Activated CD8-positive, alpha-beta T cell treated with anti-CD3 and anti-CD28 coated beads for 36 hours (primary cell): ENCODE measurements at places on chromosomes 7 and 10. TPM values are rescaled to one million over a fixed set of nuclear protein-coding genes. Genes with fewer than 3 reads are reported as not detected.

The CRHR2 gene
- not detected for total RNA-seq

The STAMBPL1 gene
- total RNA-seq: 71.1 TPM

DNA sequence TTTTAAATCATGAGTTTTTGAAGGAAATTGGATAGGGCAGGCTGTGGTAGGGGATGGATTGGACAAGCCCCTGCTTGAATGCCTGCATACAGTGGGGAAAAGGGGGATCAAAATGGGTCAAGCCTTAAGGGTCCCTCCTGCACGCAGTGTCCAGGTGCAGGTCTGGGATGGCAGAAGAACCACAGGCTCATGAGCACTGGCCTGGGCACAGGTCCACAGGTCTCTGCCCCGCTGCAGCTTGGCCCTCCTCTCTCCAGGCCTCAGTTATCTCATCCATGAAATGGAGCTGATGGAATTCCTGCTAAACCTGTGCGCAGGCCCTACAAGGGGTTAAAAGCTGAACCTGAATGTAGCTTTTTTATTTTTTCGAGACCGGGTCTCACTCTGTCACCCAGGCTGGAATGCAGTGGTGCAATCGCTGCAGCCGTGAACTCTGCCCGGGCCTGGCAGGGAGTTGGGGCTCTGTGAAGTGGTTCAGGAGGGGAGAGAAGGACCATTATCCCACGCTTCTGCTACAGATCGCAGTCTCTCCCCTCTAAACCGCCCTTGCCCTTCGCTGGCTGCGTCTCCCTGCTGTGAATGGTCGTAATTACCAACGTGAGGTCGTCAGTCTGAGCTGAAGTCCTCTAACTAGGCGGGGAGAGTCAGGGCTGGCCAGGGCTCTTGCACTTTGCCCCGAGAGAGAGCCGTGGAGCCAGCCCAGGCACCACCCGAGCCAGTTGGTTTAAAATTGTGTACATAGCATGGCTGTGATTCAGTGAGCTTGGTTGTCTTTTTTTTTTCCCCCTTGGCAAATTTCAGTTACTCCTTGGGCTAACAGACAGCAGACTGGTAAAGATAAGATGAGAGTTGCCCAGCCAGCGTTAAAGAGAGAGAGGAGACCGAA lies 77.5 kb upstream of the GTF2I start:
- DNase-seq: no peak

GRCh38 chr7:121634356-121634755 lies 238.2 kb upstream of the FAM3C start:
- no peak for DNase-seq

DNA sequence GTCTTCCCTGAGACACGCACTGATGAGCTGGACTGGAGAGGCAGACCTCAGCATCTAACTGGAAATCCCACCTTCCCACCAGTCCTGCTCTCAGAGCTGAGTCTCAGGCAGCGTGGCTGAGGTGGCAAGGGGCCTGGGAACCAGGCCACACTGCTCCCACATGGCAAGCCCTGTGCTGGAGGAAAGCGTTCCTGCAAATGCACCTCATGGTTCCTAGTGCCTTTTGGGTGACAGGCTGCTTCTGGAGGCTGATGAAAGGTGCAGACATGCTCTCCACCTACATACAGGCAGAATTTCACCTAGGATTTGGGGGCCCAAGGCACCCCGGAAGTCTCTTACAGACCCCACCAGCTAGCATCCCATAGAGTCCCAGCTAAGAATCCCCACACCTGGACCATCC lies 432.9 kb upstream of the FOXK1 start:
- DNase-seq: no peak

The LUC7L2 gene
- 140 TPM for total RNA-seq

The PODXL gene
- total RNA-seq: 0.51 TPM

The MOGAT3 gene
- total RNA-seq: not detected

The OPTN gene
- total RNA-seq: 32.0 TPM

DNA sequence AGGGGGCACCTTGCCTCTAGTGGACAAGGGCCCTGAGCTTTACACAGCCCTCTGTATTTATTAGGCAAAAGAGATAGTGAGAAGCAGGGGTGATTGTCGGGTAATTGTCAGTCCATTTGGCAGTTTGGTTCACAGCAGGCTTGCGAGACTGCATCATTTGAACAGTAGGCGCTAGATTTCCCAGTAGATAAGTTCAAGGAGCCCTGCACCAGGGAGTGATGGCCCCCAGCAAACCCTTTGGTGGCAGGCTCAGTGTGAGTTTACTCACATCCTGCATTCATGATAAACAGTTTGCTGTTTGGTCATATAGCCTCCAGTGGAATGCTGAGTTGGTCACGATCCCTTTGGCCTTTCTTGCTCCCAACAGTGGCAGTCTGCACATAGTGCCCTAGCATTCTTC lies 59.4 kb downstream of the MARCHF5 start:
- no peak for DNase-seq

The DNAJC12 gene
- 29.1 TPM for total RNA-seq

GRCh38 chr10:33783078-33783477 lies 448.6 kb upstream of the NRP1 start:
- DNase-seq: no peak

DNA sequence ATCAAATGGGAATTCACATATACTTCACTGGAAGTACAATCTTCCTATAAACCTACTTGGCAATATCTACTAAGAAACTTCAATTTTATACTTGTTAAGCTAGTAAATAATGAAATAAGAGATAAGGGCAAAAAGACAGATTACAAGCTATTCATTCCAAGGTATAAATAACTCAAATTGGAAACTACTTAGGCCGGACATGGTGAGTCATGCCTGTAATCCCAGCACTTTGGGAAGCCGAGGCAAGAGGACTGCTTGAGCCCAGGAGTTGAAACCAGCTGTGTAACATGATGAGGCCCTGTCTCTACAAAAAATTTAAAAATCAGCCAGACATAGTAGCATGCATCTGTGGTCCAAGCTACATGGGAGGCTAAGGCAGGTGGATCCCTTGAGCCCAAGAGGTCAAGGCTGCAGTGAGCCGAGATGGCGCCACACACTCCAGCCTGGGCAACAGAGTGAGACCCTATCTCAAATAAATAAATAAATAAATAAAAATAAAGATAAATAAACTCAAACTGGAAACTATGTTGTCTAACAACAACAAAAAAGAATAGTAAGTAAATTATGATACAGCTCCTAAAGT lies 37.6 kb downstream of the ARHGAP21 start:
- no peak for DNase-seq

DNA sequence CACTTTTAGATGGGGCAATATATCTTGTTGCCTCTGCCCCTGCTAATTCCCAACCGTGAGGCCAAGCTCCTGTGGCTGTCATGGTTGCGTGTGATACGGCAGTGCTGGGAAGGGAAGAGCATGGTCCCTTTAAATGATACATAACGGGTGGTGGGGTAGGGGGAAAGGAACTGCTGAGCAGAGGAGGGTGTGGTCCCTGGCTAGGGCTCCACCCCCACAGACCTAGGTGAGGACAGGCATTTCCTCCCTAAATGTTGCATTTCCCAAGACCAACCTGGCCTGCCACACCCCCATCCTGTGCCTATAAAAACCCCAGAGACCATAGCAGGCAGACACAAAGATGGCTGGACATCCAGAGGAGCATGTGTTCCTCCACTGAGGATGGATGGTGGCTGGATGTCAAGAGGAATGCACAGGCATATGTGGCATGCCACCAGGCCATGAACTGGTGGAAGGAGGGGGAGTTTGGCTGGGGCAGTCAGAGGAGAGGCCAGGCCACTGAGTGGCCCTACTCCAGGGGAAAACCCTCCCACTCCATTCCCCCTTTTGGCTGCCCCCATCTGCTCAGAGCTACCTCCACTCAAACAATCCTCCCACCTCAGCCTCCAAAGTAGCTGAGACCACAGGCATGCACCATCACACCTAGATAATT lies 104.0 kb downstream of the PLXDC2 start:
- DNase-seq: no peak

DNA sequence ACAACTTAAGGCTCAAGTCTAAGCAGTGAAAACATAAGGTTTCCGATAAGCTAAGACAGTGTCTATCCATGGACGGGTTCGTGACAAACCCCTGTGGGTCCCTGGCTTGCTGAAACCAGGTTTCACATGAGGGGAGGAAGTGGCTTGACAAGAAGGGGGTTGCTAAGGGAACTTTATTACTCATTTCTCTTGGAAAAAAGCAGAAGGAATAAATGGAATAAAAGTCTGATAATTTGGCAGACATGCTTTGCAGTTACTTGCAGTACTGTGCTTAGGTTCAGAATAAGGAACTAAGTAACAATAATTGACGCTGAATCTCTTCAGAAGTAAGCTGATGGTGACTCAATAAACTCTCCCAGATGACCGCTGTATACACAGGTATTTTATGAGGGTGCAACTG lies 34.7 kb downstream of the RBM17 start:
- DNase-seq: no peak

The SFTPA1 gene
- total RNA-seq: not detected

DNA sequence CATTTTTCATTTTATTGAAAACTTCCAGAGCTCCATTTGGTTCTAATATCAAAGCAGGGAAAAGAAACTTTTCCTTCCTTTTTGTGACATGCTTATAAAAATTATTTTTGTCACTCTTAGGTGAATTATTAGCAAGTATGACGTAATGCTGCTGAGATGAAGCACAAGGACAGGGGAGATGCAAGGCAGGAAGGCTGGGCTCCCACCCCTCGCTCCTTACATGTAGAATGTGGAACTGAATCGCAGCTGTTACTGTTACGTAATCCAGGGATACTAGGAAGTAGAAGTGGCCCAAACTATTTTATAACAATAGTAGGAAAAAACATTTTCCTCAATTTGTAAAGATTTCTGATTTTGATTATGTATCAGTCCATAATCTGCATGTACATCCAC lies 17.1 kb upstream of the GTPBP4 start:
- no peak for DNase-seq

The FRMD4A gene
- total RNA-seq: 2.8 TPM

- peak; percentile 49 for DNase-seq
These were observed 1.1 kb upstream of the GIMAP1 start for GRCh38 chr7:150715293-150715692.

The TAS2R3 gene
- total RNA-seq: 1.0 TPM

The TAF5 gene
- total RNA-seq: 11.1 TPM

DNA sequence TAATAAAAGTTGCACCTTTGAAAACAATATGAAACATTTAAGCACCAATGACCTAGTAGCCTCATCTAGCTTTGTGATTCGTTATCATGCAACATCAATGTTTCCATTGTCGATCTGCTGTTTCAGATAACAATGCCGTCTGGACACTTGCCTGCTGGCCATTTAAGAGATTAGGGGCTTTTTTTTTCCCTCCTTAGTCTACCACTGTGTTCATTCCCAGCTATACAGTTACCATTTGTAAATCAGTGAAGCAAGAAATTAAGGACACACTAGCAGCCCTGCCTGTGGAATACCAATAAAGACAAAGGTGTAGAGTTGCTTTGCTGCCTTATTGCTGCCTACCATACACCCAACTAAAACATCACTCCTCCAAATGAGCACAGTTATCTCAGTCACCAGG lies 37.6 kb upstream of the MYO3A start:
- DNase-seq: no peak

The CPA2 gene
- not detected for total RNA-seq

The PCDH15 gene
- not detected for total RNA-seq

DNA sequence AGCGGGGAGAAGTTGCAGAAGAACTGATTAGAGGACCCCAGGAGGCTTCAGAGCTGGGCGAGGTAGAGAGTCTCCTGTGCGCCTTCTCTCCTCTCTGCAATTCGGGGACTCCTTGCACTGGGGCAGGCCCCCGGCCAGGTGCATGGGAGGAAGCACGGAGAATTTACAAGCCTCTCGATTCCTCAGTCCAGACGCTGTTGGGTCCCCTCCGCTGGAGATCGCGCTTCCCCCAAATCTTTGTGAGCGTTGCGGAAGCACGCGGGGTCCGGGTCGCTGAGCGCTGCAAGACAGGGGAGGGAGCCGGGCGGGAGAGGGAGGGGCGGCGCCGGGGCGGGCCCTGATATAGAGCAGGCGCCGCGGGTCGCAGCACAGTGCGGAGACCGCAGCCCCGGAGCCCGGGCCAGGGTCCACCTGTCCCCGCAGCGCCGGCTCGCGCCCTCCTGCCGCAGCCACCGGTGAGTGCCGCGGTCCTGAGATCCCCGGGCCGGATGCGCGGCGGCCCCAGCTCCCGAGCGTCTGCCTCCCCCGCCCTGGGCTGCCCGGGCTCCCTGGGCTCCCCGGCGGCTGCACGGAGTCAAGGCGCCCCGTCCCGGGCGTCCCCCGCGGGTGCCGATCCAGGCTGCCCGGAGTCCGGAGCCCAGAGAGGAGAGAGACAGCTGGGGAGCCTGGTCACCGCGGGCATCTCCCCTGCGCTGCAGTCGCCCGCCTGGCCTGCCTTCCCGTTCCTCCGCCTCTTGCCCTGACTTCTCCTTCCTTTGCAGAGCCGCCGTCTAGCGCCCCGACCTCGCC lies at the start of gene PLAU:
Gene PLAU, plus strand, starts transcription at position 369 of the 789 bp plus-strand sequence. CDS start 424 bp downstream, outside the sequence.
- peak; percentile 49 for DNase-seq

DNA sequence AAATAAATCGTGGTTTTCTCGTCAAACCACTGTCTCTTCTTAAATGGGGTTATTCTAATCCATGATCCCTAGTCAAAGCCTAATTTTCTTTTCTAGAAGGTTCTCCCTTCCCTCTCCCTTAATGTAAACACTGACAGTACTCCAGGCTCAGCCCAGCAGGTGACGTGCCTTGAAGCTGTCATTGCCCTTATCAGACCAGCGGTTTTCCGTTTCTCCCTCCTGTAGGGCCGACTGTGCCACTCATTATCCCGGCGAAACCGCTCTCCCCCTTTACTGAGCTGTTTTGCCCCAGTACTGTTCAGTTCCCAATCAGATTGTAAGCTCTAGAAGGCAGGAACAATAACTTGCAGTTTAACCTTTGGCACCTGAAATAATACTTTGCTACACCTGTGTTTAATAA lies 153.5 kb upstream of the RHEB start:
- no peak for DNase-seq

- no peak for DNase-seq
These were observed 54.4 kb upstream of the SEC61G start for GRCh38 chr7:54813398-54813797.

The IL6 gene
- not detected for total RNA-seq

DNA sequence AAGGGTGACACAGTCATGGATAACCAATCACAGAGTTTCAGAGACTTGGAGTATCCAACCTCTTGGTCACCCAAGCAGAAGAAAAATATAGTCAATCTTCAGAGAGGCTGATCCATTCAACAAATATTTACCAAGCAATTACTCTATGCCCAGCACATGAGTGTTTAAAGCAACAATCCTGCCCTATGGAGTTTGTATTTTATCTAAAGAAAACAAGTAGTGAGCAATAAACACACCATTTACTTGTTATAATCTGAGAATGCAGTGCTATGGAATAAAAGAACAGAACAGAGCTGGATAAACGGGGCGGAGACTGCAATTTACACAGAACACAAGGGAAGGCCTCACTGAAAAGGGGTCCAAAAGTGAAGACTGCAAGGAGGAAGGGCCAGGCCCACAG lies 63.8 kb downstream of the GRB10 start:
- no peak for DNase-seq

The ANLN gene
- 45.0 TPM for total RNA-seq

- DNase-seq: no peak
These were observed 122.8 kb downstream of the PRLHR start for GRCh38 chr10:118472415-118473304.

- no peak for DNase-seq
These were observed 17.0 kb downstream of the PDE1C start for GRCh38 chr7:32053204-32053603.
